ENCODE measurements at places on chromosomes 6 and 20.

GRCh38 chr20:64033981-64034493, 1.9 kb upstream of the C20orf204 start:
- no peak for DNase-seq

DNA sequence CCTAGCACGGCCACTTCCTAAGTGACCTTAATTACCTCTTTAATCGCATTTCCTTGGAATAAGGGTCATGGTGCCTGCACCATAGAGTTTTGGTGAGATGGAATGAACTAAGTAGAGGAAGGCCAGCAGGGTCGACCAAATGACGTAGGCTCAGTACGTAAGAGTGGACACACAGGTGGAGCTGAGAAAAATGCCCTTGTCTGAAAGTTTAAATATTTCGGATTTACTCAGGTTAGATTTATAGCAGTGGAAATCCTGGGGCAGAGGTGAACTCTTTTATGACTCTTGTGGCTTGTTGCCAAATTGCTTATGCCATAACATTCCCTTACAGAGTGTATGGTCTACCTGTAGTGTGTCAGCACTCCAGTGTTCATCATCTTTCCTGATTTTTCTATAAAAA, 23.6 kb upstream of the BTBD3 start:
- no peak for DNase-seq

DNA sequence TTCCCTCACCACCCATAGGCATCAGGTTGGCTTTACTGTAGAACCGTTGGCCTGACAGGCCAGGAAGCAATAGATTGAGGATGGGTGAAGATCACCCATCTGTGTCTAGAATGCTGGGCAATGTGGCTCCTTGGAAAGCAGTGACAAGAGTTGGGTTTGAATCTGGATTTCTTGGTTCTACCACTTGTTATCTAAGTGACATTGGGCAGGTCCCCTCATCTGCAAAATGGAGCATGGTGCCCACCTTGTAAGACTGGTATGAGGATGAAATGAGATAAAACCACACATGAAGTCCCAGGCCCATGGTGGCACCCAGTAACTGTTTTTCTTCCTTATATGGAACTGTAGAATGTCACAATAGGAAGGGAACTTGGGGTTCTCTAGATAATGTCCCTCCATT, 22.6 kb upstream of the SIRPB2 start:
- DNase-seq: no peak

GRCh38 chr6:23713211-23713610, 412.8 kb upstream of the NRSN1 start:
- no peak for DNase-seq

DNA sequence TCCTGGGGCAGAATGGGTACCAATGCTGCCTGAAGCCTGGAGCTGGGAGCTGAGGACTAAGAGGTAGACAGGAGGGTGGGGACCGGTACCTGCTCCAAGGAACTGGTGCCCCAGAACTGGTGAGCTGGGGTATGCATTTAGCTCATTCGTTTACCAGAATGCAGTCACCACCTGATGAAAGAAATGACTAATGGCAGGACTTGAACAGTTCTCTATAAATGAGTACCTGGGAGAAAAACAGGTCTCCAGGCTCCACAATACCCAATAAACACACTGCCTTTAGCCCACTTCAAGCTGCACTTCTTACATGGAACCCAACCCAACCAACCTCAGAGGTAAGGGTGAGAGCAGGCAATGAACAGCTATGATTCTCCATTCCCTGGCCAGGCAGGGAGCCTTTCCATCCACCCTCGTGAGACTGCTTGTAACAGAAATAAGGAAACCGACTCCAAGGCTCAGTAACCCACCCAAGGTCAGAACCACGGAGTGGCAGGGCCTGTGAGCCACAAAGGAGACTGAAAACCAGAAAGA, 15.4 kb downstream of the FKBP1A start:
- no peak for DNase-seq

GRCh38 chr6:78322068-78322845, 545.1 kb upstream of the IRAK1BP1 start:
- no peak for DNase-seq

GRCh38 chr6:152502421-152503188, 134.6 kb downstream of the SYNE1 start:
- DNase-seq: no peak

DNA sequence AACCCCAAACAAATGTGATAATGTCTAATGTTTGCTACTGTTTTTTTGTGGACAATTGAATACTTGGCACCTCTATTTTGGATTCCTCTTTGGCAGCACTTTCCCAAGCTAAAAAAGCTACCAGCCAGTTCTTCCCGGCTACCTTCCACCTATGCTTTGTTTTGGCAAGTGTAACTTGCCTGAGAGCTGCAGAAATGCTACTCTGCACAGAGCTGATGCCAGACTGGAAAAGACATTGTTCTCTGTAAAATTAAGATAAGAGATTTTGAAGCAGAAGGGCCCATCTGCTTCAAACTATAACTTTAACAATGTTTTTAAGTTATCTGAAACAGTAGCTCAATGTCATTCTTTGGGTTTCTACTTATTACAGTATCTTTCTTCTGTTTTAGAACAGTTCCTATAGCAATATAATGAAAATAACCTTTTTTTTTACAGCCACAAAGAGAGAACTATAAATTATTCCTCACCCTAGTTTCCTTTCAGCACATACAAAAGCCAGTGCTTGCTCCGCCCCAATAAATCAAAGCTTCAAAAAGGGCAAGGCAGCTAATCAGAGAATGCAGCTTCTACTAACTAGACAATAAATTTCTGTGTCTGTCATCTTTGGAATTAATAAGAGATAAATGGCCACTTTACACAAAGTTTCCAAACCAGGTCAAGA, 183.1 kb downstream of the UBE3D start:
- DNase-seq: no peak

- no peak for DNase-seq
Measured at GRCh38 chr6:159513074-159513720, 179.8 kb downstream of the SOD2 start.

DNA sequence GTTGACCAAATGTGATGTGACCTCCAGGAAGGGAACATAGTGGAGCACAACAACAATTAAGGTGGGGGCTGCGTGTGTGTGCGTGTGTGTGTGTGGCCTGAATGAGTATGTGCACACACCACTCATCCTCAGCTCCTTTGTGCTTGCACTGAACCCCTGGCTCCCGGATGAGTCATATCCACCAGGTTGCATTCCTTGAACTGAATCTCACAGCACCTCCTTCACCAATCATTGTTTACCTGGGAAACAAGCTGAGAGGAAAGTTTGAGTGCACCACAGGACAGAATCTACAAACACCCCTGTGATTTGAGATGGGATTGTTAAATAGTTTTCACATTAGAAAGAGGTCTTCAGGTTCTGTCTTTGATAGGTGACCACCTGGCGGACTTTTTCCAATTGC, 33.7 kb upstream of the GPR6 start:
- no peak for DNase-seq

GRCh38 chr6:87366072-87366827, 21.6 kb downstream of the C6orf163 start:
- no peak for DNase-seq

DNA sequence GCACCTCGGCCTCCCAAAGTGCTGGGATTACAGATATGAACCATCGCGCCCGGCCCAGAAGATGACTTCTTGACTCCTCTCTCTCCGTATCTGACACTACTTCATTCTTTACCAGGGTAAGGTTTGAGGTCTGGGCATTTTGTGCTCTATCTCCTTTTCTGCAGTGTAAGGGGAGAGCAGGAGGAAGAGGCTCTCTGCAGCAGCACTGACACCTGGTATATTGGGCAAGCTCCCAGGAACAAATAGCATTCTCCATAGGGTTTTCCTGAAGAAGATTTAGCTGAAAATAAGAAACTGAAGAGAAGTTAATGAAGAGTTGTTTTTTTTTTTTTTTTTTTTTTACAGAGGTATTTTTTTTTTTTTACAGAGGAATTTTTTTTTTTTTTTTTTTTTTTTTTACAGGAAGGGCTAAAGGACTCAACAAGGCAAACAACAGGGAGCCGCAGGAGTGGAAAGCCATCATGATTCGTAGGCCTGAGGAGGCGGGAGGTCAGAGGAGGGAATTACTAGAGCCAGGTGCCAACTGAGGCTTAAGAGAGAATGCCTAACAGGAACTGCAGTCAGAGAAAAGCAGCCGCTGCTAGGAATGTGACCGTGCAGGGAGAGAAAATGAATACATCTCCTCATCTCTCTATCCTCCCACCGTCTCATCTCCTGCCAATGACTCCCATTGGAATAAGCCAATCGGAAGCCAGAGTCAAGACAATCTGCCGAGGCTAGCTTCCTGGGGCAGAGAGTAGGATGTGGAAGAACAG, 34.7 kb upstream of the ADGRF4 start:
- no peak for DNase-seq

GRCh38 chr20:46963196-46963529, 68.5 kb downstream of the EYA2 start:
- no peak for DNase-seq

DNA sequence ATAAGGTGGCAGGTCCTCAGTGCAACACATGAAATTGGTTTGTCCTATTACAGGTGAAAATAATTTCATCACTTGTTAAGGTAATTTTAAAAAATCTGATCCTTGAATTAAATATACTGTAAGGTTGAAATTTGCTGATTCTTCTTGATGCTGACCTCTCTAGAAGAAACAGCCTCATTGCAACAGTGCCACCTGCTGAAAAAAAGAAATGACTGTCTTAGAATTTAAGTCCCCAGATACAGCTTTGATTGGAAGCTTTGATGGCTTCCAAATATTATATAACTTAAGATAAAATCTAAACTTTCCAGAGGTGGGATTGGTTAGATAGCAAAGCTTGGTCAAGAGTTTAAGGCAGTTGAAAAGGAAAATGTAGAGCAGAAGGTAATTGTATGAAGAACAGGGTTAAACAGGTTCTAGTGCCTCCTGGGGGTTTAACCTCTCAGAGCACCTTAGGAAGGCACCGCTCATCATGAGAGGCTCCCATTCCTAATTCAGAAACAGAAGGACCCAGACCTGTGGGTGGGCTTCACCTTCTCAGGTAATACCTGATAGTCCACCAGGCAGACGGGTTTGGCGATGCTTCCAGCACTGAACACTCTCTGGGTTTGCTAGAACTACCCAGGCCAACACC, 401.0 kb downstream of the PAX1 start:
- no peak for DNase-seq

GRCh38 chr20:1420066-1420465, 27.2 kb upstream of the FKBP1A start:
- DNase-seq: no peak

GRCh38 chr6:148035806-148036390, 306.7 kb upstream of the SASH1 start:
- no peak for DNase-seq

DNA sequence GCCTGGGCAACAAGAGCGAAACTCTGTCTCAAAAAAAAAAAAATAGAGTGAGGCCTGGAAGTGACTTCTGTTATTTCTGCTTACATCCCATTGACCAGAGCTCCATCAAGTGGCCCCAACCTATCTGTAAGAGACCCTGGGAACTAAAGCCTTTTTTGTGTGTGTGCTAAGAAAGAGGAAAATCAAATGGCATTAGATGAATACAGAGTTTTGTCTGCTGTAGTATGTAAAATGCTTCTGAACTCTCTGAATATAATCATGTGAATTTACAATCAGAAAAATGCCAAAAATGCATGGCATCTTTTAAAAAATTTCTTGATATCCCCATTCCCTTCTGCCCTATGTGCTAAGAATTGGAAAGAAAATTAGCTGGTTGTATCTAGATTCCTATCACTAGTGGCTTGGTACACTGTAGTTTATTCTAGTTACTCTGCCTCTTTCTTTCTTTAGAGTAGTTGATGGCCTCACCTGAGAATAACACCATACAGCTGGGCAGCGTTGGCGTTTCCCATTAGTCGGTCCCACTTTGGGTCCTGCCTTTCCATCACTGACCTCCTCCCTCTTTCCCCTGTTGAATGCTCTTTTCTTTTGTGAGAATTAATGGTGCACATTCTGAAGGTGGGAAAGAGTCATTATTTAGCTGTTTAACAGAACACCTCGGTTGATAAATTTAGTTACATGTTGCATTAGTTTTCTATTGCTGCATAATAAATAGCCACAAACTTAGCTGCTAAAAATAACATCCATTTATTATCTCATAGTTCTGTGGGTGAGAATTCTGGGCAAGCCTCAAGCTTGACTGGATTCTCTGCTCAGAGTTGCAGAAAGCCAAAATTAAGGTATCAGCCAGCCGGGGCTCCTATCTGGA, 38.2 kb downstream of the SAMD5 start:
- DNase-seq: no peak

- DNase-seq: no peak
Measured at GRCh38 chr20:17835240-17835933, 133.2 kb downstream of the SNX5 start.
